ENCODE measurements at places on chromosomes 1 and 21. TPM values are rescaled to one million over a fixed set of nuclear protein-coding genes. Genes with fewer than 3 reads are reported as not detected.

The SMIM1 gene
- total RNA-seq: not detected

The BRINP3 gene
- total RNA-seq: 0.41 TPM

The CFAP107 gene
- total RNA-seq: not detected

The PTPRF gene
- 58.2 TPM for total RNA-seq

The CFAP74 gene
- total RNA-seq: not detected

The HNRNPCL1 gene
- not detected for total RNA-seq
